ENCODE measurements at places on chromosomes 7 and 10. TPM values are rescaled to one million over a fixed set of nuclear protein-coding genes. Genes with fewer than 3 reads are reported as not detected.
A peak's percentile ranks its signal among the peaks of the same experiment; 100 is the strongest.

Gene OR2AE1
- total RNA-seq = not detected

Gene HHEX
- total RNA-seq = 12.1 TPM

Gene CTAGE6
- not detected for total RNA-seq

Gene SLC25A40
- 25.8 TPM for total RNA-seq

Gene GBX1
- total RNA-seq = not detected

Gene CALML5
- not detected for total RNA-seq

Gene NUTM2B
- total RNA-seq = 1.2 TPM

GRCh38 chr10:59684006-59684405, 25.6 kb downstream of the SLC16A9 start:
- no peak for DNase-seq

- DNase-seq = peak; percentile 66
Observed at GRCh38 chr10:97690133-97690532, 3.1 kb upstream of the AVPI1 start.

GRCh38 chr10:81081887-81082620, 544.4 kb downstream of the SH2D4B start:
- DNase-seq = no peak

- DNase-seq = no peak
Observed at GRCh38 chr7:20424500-20424899, 93.8 kb downstream of the ITGB8 start.

DNA sequence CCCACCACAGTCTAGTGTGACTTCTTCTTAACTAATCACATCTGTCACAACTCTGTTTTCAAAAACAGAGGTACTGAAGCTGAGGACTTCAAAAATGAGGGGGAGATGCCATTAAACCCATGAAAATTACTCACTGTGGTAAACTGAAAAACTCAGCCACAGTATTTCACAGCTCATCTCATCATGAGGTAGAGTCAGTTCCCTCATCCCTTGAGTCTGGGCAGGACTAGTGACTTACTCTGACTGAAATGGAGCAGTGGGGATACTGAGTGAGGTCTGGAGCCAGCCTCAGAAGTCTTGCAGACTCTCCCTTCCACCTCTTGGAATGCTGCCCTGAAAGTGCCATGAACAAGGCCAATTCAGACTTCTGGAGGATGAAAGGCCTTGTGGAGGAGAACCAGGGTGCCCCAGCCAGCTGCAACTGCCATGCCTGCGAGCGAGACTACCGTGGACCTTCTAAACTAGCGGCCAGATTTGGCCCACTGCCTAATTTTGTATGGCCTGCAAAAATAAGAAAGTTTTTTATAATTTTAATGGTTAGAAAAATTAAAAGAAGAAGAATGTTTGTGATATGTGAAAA, 24.7 kb upstream of the ANKRD1 start:
- peak; percentile 57 for DNase-seq

GRCh38 chr7:44061645-44062179, 3.7 kb downstream of the PGAM2 start:
- peak; percentile 40 for DNase-seq

GRCh38 chr7:132203021-132203420, 373.2 kb downstream of the PLXNA4 start:
- no peak for DNase-seq

DNA sequence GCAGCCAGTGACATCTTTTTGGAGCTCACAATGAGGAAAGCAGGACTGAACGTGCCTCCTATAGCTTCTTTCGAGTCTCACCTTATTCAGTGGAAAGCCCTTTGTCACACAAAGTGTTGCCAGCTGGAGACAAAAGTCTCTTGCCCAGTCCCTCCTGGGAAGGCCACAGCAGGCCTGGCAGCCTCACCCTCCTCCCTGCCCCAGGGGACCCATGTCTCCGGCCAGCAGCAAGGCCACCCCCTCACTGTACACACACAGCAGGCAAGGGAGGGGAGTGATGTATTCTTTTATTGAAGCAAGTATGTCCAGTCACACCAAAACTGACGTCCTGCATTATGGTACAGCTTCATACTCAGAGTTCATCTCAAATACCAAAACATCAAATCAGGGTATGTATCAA, 56.0 kb downstream of the CSGALNACT2 start:
- DNase-seq = no peak

DNA sequence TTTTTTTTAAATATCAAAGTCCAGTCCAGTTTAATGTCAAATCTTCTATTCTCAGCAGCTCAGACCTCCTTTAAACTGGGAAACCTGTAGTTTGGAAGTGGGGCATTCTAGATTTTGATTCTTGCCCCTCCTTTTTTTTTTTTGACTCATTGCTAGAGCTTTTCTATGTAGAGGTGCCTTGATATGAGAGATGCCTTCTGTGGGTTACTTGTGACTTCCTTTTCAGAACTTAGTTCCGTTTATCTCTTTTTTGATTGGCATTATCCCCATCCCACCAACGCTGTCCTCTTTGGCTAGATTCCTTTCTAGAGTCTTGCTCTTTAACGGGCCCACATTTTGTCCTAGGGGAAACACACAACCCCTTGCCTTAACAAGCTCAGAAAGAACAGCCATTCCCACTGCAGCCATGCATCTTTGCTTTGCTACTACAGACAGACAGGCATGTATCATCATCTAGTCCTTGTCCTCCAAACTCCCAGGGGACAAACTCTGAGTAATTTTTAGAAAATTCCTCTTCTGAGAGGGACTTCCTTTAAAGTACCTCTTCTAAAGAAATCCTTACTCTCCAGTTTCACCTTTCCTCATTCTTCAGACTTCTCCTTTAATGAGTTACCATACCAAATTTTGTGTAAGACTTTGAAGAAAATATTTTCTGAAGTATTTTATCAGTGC, 153.6 kb downstream of the PHF14 start:
- no peak for DNase-seq

DNA sequence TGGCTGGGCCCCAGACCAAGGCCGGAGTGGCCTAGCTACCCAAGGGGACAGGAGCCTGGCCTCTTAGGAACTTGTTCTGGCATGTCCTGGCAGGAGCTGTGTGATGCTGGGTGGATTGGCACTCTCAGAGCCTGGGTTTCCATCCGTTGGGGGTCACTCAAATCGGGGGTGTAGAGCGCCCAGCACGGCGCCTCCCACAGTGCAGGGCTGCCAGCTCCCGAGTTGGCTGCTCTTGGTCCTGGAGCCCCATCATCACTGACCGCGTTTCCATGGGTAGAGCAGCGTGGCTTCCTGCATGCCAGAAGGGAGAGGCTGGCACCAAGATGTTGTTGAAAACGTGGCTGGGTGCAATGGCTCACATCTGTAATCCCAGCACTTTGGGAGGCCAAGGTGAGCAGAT, 70.3 kb downstream of the UNCX start:
- DNase-seq = no peak

DNA sequence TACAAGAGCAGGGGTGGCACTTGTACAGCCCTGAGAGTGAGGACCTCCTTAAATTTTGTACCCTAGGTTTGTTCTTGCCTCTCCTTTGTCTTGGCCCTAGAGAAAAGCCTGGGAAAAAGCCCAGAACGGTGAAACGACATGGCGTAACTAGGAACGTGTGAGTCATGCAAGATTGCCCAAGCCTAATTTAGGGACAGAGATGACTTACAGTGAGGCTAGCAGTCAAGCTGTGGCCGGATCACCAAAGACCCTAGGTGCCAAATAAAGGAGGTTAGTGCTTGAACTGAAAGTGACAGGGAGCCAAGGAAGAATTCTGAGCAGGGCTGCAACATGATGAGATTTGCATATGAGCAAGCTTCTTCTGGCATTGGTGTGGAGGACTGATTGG, 25.1 kb downstream of the TBXAS1 start:
- peak; percentile 73 for DNase-seq

GRCh38 chr7:50397320-50397970, 52.7 kb downstream of the FIGNL1 start:
- no peak for DNase-seq

DNA sequence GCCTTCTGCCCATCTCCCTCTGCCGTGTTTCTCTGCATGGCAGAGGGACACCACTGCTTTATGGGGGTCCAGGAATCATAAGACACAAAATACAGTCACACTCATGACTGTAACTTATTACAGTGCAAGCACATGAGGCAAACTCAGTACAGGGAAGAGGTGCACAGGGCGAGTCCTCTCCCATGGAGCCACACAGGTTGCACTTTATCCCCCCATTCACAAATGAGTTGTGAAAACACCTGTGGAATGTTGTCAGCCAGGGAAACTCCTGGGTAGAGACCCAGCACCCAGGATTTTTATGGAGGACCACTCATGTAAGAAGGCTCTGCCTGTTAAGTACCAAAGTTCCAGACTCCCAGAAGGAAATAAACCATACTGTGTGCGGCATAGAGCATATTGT, 107.2 kb upstream of the GJD4 start:
- DNase-seq = no peak

GRCh38 chr7:117825132-117825531, 48.1 kb downstream of the CTTNBP2 start:
- no peak for DNase-seq

DNA sequence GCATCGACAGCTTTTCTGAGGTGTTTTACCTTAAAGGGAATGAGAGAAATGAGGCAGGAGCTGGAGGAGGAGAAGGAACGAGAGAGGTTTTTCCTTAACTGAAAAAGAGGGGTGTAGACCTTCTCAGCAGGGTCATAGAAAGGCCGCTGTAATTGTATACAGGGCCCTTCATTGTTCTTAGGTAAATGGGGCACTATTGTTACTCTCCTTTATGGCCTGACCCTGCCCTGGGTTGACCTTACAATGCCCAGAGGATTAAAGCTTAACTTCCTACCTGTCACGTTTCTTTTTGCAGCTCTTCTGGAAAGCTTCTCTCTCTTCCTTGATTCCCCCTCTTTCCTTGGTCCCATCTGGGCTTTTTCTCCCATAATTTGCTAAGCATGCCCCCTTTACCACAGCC, 13.7 kb upstream of the PDLIM1 start:
- no peak for DNase-seq

DNA sequence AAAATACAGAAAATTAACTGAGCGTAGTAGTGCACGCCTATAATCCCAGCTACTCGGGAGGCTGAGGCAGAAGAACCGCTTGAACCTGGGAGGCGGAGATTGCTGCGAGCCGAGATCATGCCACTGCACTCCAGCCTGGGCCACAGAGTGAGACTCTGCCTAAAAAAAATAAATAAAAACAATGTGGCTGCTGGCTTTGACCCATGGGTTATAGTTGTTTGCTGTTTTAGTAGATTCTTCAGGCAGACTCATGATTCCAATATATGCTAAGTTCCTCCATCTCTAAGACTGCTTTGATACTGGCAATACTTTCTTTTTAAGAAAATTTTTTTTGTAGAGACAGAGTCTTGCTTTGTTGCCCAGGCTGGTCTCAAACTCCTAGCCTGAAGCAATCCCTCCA, 8.4 kb downstream of the OLAH start:
- no peak for DNase-seq

GRCh38 chr10:86594535-86594934, 59.8 kb upstream of the OPN4 start:
- DNase-seq = no peak

- peak; percentile 77 for DNase-seq
Observed at GRCh38 chr7:101688183-101688831, 59.2 kb upstream of the MYL10 start.

DNA sequence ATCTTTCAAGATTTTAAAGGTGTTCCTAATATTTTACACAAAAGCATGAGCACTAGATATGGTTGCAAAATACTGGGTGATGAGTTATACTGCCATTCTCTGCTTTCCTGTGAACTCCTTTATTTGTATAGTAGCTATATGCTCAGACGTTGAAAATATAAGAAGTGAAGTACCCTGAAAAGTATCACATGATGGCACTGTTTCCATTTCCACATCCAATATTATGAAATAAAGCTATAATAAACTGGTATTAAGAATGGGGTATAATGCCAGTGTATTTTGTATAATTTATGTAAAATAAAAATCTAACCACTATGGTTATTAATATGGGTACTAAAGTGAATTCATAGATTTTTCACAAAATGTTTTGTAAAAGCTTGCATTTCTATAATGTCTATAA, 79.6 kb upstream of the FOXP2 start:
- no peak for DNase-seq

DNA sequence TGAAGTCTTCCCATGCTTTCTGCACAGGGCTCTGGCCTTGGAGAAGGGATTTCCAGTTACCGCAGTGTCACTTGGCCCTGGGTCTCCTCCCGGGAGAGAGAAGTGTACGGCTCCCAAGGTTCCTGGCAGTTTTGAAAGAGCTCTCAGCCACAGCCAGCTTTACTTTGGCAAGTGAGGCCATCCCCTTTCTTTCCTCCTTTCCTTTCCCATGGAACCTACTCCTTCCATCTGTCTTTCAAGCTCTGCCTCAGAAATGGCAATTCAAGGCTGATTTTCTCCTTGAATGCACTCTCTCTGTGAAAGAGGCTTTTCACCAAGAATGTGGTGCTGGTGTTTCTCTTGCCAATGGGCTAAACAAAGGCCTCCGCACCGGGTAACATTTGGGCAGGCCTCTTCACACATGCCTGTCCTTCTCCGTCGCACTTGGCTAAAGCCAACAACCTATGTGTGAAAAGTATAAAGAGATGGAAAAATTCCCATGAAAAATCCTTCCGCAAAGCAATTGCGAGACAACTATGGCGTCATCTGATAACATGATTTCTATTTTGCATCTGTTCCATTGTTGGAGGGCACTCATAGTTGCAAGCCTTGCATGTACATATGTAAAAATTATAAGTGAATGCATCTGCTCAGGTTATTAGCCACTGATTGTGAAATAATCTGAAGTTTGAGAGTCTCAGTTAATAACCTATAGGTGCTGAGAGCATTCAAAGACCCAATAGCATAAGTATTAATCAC, 125.4 kb downstream of the PFKFB3 start:
- no peak for DNase-seq

Data from adrenal gland (tissue), 19 donors.